ENCODE measurements at places on chromosomes 4 and X.
A peak's percentile ranks its signal among the peaks of the same experiment; 100 is the strongest.

GRCh38 chr4:7526491-7526890, 91.8 kb upstream of the PSAPL1 start:
- DNase-seq, result no peak

- no peak for DNase-seq
Measured at GRCh38 chrX:40101430-40101802, 3.7 kb upstream of the BCOR start.

- DNase-seq, result no peak
Measured at GRCh38 chr4:48899432-48899749, 7.2 kb downstream of the OCIAD2 start.

DNA sequence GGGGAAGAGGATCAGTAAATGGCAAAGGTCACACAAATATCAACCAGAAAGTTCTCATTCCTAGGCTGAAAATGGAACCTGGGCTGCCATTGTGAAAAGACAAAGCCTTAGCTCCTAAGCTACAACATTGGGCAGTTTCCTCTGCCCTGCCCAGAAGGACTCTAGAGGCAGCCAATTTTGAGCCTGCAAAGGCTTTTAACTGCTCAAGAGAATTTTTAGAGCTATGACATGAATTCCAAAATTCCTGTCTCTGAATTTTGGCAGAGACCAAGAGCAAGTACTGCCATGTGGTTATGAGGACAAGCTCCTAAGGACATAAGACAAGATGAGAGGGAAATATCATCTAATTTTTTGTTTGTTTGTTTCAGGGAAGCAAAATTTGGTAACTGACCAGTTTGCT, 29.6 kb upstream of the IGFBP7 start:
- DNase-seq, result no peak

DNA sequence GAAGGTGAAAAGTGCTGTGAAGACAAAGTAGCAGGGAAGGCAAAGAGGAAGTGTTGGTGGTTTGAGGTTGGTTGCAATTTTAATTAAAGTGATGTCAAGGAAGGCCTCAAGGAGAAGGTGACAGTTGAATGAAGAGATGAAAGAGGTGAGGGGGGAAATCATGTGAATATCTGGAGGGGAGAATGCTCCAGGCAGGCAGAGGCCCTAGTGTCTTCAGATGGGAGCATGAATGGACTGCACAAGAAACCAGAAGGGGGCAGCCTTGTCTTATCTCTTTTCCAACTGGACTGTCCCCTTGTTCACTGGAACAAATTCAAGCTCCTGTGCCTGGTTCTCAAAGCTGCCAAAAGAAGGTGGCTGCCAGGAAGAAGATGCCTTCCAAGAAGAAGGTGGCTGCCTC, 68.4 kb downstream of the MAOB start:
- DNase-seq, result peak; percentile 0

GRCh38 chr4:80196922-80197573, at the start of gene PRDM8:
TSS of gene PRDM8 (plus strand) at chr4:80197503. CDS start at chr4:80200081, 2,578 bp downstream.
- peak; percentile 24 for DNase-seq

GRCh38 chr4:176883108-176883550, 90.4 kb upstream of the VEGFC start:
- no peak for DNase-seq
